ENCODE measurements at places on chromosomes 12 and 14.

DNA sequence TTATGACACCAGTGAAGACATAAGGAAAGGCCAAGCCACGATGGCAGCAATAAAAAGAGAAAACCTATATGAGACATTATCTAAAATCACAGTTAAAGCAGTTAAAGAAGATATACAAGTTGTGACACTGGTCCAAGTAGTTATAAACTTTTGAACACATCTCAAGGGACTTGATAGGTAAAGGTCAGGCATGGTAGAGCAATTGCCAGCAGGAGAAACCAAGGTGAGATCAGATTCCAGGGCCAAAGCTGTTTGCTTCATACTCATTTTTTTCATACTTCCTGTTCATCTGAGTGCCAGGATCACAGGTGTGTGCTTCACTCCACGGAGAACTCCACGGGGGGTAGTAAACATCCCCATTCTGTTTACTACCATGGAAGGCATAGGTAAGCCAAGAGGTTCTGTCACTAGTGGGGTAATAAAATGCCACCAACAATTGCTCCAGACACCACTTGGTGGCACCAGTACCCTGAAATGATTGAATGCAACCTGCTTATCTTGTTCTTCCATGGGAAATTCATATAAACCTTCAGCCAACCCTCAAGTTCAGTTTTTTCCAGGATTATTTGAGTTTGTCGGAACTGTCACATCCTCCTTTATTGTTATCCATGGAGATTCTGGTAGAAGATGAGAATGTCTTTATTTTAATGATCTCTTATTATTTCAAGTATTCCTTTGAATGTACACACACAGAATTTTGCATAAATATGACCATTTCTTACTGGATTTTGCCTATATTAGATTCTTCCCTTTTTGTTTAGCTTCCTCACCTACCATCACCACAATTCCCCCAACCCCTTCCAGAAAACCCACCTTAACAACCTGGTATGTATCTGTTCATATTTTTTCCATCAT is 59.2 kb upstream of the TSPAN8 start:
- DNase-seq = peak; percentile 47

GRCh38 chr12:105391231-105391630 is 60.7 kb downstream of the C12orf75 start:
- DNase-seq = no peak

DNA sequence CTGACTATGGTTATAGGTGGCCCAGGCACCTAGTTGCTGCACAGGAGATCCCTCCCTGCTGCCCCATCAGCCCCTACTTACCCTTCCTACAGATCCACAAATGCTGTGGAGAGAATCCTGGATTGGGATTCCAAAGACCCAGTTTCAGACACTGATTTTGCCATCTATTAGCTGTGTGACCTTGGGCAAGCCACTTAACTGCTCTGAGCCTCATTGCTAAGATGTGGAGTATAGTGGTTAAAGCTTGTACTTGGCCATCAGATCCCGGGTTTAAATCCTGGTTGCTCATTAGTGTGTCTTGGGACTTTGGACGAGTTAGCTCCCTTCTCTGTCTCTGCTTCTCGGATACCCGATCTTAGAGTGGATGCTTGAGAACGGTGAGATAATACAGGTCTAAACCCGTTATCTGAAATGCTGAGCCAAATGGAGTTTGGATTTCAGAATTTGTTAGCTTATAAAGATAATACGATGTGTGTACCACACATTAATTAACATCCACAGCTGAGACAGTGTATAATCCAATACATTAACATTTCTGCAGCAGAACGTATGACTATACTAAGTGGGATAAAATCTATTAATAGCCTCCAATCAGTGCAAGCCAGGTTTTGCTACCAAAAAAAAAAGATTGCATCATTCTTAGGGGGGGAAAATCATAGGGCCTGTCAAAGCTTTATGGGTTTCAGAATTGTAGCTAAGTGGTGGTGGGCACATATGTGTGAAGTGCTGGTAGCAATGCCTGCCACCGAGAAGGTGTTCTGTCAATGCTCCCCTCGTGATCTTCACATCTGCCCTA is 16.0 kb downstream of the PROX2 start:
- no peak for DNase-seq

DNA sequence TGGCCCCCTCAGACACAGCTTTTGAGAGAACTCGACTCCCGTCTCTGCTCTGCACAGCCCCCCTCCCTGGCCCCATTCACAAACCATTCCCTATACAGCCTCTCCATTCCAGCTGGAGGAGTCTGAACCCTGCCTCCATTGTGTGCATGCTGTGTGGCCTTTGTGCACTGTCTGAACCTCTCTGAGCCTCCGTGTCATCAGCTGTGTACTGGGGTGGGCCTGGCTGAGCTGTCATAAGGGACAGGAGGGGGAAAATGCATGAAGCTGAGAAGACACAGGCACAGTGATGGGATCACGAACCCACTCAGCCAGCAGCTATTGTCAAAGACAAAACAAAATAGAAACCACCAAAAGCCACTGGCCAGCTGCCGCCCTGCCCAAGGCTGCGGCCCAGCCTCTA is 130.8 kb downstream of the RFLNA start:
- DNase-seq = no peak

GRCh38 chr14:74089251-74090020 is 4.7 kb downstream of the LIN52 start:
- DNase-seq = no peak

GRCh38 chr12:115847398-115847797 is 430.1 kb downstream of the MED13L start:
- no peak for DNase-seq

DNA sequence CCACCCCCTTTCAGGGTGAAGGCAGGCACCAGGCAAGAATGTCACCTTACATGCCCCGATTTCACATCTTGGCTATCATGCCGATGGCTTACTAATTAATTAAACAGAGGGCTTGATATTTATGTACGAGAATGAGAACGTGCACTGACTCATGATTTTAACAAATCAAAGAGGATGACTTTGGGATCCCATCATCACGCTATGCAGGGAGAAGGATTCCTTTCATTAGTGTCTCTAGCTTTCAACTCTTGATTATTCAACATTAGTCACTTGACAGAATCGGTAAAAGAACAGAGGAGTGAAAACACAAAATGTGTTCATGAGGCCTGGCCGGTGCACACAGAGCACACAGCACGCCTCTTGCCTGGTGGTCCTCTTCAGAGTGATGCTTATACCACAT is 80.6 kb downstream of the PRKAB1 start:
- peak; percentile 20 for DNase-seq

DNA sequence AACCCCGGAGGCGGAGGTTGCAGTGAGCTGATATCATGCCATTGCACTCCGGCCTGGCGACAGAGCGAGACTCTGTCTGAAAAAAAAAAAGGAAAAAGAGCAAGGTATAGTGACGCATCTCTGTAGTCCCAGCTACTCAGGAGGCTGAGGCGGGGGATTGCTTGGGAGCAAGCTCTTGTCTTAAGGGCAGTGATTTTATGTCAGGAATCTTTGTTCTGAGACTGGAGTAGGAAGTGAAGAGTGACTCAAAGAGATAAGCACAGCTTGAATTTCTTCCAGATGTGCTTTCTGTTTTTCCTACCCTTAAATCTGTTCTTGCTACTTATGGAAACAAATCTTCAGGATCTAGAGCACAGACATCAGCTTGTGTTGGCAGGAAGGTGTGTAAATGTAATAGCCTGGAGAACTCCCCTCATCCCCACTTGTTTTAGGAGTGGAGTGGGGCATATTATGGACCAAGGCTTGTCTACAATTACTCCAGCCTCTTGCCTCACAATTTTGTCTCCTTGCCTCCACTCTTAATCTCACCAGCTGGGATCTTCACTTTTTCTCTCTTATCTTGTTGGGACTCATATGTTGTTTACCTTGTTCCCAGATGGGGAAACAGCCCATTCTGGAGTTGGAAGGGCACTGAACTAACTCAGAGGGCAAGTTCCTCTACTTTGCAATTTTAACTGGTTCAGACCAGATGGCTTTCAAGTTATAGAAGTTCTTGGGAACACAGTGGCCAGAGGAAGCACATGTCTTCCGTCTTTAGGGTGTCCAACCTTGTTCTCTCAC is 7.5 kb downstream of the TMED2 start:
- no peak for DNase-seq

DNA sequence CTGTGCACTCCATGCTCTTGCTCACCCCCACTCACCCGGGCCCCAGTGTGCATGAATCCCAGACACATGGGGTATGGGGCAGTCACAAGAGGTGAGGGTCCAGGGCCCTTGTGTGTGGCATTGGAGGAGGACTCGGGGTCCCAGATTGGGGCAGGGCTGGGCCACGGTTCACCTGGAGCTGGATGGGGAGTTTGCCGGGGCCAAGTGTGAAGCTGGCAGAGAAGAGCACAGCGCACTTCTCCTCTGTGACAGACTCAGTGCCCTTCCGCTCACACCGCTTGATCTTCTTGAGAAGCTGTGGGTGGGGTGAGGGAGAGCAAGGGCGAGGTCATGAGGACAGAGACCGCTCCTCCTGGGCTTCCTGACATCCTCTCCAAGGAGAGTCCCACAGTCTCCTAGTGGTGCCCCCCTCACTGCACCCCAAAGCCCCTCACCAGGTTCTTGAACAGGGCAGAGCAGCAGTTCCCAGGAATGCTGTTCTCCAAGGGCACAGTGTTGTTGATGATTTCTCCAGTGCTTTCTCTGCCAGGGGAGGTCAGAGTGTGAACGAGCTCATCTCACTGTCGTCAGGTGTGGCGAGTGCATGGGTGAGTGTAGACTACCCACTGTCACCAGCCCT is 6.8 kb downstream of the STAT6 start:
- peak; percentile 6 for DNase-seq

DNA sequence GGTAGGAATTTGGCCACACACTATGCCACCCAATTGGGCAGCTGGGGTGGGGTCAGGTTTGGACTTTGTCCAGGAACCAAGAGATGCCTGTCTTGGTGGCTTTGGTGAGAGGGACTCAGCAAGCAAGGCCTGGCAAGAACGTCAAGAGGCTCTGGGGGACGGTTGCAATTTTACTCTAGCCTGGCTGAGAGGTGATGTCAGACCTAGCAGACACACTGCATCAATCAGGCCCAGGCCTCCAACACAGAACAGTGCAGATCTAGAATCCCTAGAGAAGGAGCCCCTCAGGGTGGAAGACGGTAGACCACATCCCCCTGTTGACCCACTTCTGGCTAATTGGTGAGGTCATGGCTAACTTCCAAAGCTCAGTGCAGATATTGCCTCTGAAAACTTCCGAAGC is 1.6 kb upstream of the UNC119B start:
- DNase-seq = no peak

- DNase-seq = peak; percentile 32
Measured at GRCh38 chr12:67269633-67270573, 745 bp downstream of the CAND1 start.

- DNase-seq = no peak
Measured at GRCh38 chr14:95664066-95664465, 22.2 kb upstream of the TCL1B start.
